Diencephalon (tissue), 1 donor: ENCODE measurements at places on chromosomes 12 and 14. TPM values are rescaled to one million over a fixed set of nuclear protein-coding genes. Genes with fewer than 3 reads are reported as not detected.

Gene FKBP3
- 85.3 TPM for total RNA-seq

Gene RHEBL1
- 1.6 TPM for total RNA-seq

Gene ADCY6
- 35.5 TPM for total RNA-seq

Gene MYG1
- total RNA-seq: 41.5 TPM

Gene KCNJ8
- total RNA-seq: 7.2 TPM
